Dermis blood vessel endothelial cell (primary cell): ENCODE measurements at places on chromosomes 6 and 20.

DNA sequence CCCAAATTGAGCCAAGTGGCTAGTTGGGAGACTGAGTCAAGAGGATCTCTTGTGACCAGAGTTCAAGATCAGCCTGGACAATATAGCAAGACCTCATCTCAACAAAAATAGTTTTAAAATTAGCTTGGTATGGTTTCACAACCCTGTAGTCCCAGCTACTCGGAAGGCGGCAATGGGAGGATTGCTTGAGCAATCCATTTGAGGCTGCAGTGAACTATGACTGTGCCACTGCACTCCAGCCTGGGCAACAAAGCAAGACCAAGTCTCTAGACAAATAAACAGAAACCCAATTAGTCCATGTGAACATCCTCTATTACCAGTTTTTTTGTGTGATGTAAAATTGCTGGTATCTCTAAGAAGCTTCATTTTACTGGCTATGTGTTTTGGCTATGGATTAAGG is 106.2 kb downstream of the TULP4 start:
- no peak for DNase-seq

- DNase-seq = peak; percentile 77
Observed at GRCh38 chr6:35096129-35096862, 44.8 kb downstream of the TCP11 start.

- DNase-seq = no peak
Observed at GRCh38 chr20:56829788-56830385, 200.8 kb downstream of the TFAP2C start.

- DNase-seq = no peak
Observed at GRCh38 chr6:10655508-10656055, 38.8 kb downstream of the C6orf52 start.

GRCh38 chr6:108562503-108562993 is 1.8 kb downstream of the FOXO3 start:
- DNase-seq = peak; percentile 77
